Pancreas (tissue), 10 donors: ENCODE measurements at places on chromosomes 16 and 17.

- H3K27me3 ChIP-seq = no peaks in the 10 kb centered on the region
- H3K4me1 ChIP-seq = peaks cover 5% of the 10 kb centered on the region
- peaks cover 9% of the 10 kb centered on the region for H3K36me3 ChIP-seq
- no peak for DNase-seq
- no peak overlapping the region for H3K4me3 ChIP-seq
- H3K27ac ChIP-seq = no peak overlapping the region
Measured at GRCh38 chr17:49316889-49317675, 45.0 kb downstream of the ZNF652 start.

DNA sequence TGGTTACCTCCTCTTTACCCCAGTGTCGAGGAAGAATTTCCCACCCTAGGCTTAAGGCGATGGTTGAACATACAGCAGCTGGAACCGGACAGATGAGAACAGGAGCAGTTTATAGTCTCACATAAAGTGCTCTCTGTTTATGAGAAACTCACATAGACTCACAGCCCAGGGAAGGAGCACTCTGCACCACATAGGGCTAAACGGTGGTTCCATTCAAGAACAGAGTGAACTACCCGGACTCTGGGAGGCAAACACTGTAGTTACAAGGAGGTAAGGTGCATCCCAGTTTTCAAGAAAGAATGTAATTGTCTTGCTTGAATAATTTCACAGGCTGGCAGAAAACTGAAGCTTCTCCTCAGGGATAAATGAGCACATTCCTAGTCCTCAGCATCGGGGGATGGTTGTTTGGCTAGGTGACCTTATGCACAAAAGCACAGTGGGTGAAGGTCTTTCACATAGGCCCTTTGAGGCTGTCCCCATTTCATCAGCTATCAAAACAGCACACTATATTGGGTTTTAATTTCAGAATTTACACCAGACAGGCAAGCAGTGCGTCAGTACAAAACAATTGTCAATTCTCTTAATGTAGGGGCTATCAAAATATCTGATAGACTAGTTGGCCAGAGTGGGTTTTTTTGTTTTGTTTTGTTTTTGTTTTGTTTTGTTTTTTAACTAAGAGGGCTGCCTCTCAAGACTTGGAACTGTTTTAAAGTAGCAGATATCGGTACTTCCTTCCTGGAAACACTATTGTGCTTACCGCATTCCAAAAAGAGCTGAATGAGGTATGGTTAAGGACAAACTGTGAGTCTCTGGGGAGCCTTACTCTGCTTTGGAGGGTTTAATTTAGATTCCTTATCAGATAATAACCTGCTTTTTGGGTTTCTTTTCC lies 918.1 kb upstream of the CDH8 start:
- no peaks in the 10 kb centered on the region for H3K4me1 ChIP-seq
- DNase-seq = no peak
- no peaks in the 10 kb centered on the region for H3K36me3 ChIP-seq
- H3K4me3 ChIP-seq = no peak overlapping the region
- no peak overlapping the region for H3K27ac ChIP-seq

DNA sequence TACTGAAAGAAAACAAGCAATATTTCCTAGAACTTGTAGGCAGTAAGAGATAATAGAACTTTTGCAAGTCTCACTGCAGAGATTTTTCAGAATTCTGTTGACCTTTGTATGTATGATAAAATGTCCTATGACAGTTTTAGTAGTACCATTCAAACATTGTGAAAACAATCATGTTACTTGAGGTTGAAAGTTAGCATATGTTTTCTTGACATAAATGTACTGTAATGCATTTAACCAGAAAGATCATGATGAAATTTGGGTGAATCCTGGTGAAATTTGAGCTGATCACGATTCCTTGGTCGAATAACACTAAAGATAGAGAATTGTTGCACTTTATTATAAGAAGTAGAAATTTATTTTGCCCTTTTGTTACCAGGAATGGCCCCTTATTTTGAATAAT lies 85.7 kb downstream of the TAOK1 start:
- H3K27ac ChIP-seq = no peak overlapping the region
- H3K4me1 ChIP-seq = no peaks in the 10 kb centered on the region
- H3K36me3 ChIP-seq = peaks cover 3% of the 10 kb centered on the region

DNA sequence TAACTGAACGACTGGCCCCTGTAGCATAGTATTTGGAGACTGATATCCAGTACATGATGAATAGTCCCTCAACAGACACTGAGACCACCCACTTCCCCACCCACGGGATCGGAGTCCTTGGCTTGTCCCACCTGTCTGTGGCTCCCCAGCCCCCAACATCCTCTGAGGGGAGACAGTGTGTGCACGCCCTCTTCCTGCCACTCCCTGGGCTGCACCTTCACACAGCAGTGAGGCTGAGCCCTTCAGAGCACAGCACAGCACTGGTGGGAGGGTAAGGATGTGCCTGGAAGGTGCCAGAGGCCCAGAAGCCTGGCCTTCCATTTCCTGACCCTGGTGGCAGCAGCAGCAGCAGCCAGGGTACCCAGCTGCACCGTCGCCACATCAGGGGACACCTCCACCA lies 11.0 kb downstream of the DNASE1 start:
- no peak for DNase-seq
- H3K4me3 ChIP-seq = no peak overlapping the region
- no peak overlapping the region for H3K27ac ChIP-seq
- H3K27me3 ChIP-seq = no peaks in the 10 kb centered on the region

- no peak overlapping the region for H3K4me3 ChIP-seq
- DNase-seq = no peak
- H3K27me3 ChIP-seq = no peaks in the 10 kb centered on the region
Measured at GRCh38 chr17:8935191-8935590, 30.3 kb downstream of the PIK3R5 start.

- H3K27ac ChIP-seq = no peak overlapping the region
- no peaks in the 10 kb centered on the region for H3K36me3 ChIP-seq
- DNase-seq = no peak
- H3K4me1 ChIP-seq = no peaks in the 10 kb centered on the region
Measured at GRCh38 chr16:54118846-54119245, 167.7 kb downstream of the IRX3 start.

DNA sequence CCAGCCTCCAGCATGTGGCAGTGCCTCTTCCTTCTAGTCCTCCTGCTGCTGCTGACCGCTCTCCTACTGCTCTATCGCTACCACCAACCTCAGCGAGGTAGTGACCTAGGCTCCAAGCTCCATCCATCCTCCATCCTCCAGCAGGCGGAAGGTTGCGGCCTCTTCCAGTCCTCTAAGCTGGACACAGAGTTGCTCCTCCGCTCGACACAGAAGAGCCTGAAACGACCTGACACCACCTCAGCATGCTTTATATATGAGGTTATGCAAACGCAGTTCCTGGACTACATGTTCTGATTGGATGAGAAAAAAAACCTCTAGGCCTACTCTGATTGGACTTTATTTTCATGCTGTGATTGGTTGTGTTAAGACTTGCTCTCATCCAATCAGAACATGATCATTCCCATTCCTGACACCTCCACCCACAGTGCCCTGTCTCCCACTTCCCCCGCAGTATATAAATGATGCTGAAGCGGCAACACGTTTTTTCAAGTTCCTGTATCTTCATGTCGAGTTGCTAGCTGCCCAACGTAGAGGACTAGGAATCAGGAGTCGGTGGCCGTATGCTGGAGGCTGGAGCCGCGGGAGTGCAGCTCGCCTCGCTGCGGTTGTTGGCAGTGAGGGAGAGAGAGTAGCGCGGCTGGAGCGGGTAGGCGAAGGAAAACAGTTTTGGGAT lies 398.1 kb downstream of the KCNJ18 start:
- no peak overlapping the region for H3K4me3 ChIP-seq
- H3K27me3 ChIP-seq = no peaks in the 10 kb centered on the region
- no peaks in the 10 kb centered on the region for H3K36me3 ChIP-seq
- H3K4me1 ChIP-seq = no peaks in the 10 kb centered on the region
